ENCODE measurements at places on chromosomes 4 and X.

DNA sequence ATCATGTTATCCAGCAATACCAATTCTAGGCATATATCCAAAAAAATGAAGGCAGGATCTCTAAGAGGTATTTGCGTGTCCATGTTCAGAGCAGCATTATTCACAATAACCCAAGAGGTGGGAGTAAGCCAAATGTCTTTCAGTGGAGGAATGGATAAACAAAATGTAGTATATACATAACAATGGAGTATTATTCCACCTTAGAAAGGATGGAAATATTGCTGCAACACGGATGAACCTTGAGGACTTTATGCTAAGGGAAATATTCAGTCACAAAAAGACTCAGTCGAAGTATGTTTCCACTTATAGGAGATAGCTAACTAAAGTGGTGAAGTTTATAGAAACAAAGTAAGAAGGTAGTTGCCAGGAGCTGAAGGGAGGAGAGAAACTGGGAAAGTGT is 74.3 kb downstream of the LARP1B start:
- no peak for DNase-seq

DNA sequence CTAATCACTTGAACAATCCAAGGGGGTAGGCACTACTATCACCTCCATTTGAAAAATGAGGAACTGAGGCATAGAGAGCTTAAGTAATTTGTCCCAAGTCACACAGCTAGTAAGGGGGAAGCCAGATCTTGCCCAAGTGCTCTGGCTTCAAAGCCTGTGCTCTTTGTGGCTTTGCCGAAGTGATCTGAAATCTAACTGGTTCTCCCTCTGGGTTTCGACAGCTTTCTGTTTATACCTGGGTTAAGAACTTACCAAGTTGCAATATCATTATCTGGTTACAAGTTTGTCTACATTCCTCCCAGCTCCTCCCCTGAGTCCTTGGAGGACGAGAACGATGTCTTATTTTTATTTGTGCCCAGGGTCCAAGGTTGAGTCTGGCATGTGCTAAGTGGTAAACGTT is 125.3 kb upstream of the RAI2 start:
- no peak for DNase-seq

DNA sequence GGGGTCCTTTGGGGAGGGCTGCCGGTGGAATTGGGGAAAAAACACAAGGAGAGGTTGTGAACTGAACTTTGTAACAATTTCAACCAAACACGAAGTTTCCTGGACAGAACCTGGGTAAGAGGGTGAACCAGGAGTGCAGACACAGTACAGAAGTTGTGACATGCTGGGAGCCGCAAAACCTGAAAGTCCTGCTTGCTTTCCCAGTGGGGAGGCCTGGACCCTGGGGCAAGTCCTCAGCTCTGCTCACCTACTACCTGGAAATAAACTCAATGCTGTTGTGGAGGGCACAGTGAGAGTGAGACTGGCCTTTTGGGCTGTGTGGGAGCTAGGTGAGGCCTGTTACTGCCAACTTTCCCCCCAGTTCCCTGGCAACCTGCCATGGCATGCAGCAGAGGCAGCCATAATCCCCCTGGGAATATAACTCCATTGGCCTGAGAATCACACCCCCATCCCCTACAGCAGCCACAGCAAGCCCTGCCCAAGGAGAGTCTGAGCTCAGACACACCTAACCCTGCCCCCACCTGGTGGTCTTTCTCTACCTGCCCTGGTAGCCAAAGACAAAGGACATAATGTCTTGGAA is 162.8 kb downstream of the THOC2 start:
- no peak for DNase-seq

DNA sequence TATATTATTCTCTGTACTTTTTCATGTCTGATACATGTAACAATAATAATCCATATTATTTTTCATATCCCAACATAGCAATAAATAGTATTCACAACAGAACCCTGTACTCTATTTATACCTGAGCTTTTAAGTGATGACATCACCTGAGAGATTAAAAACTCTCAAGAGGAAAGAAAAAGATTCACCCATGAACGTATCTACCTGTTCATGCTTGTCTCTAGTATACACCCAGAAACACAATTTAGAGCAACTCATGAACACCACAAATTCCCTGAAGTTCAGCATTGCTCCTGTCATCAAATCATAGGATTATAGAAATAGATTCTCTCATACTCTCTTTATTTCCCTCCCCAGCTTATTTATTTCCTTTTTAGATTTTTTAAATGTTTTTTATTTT is 185.9 kb downstream of the GABRB1 start:
- DNase-seq: no peak

DNA sequence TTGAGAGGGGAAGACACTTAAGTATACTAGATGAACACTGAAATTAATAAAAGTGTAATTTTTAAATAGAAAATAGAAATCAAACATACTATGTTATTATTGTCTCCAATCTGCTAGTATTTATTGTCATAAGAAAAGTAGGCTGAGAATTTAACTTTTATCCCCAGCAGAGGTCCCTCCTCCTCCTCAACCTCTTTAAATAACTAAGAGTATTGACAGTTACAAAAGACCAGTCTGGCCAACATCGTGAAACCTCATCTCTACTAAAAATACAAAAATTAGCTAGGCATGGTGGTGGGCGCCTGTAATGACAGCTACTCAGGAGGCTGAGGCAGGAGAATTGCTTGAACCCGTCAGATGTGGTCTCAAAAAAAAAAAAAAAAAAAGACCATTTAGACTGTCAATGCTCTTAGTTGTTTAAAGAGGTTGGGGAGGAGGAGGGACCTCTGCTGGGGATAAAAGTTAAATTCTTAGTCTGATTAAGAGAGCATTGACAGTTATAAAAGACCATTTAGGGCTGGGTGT is 4.2 kb downstream of the SLC30A9 start:
- no peak for DNase-seq

DNA sequence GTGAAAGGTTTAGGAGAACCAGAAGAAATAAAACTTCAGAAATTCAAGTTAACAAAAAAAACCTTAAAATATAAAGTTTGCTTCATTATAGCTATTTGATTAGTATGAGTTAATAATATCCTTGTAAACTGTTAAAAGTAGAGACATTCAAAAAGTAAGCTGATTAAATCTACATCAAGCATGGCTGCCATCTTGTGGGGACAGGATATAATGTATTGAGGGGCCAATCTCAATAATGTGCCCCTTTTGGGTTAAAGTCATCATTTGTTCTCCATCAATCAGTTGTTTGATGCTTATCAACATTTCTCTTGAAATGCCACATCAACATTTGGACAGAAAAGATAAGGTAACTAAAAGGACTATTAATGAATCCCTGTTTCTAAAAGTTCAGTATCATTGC is 4.6 kb upstream of the GRID2 start:
- no peak for DNase-seq

DNA sequence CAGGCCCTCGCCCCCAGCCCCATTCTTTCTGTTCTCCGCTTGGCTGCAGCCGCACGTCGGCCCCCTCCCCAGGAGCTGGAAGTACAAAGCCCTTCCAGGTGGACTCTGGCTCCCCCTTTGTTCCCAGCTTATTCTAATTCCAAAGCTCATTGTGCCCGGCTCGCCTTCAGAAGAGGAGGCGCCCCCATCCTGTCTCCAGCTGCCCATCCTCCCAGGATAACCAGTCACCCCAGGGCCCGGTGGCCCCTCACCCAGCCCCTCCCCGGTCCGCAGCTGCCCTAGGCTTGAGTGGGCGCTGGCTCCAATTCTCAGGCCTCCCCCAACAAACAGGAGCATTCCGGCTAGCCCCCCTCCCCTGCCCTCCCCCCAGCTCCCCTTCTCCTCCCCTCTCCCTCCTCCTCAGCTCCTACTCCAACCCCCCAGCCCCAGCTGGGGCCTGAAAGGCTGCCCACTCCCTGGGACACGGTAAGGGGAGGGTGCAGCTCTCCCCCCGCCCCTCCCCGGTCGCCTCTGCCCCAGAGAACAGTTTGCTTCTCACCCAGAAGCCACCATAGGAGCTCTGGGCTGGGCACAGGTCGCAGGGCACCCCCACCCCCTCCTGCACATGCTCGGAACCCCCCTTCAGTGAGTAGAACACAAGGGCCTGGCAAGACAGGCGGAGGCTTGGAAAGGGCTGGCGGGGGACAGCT is 3.1 kb upstream of the SLC6A8 start:
- DNase-seq: no peak

- no peak for DNase-seq
Measured at GRCh38 chr4:21517126-21517859, 431.3 kb downstream of the KCNIP4 start.

GRCh38 chr4:126733301-126733700 is 899.5 kb upstream of the INTU start:
- no peak for DNase-seq
